ENCODE measurements at places on chromosomes 3 and 15.
A peak's percentile ranks its signal among the peaks of the same experiment; 100 is the strongest.

DNA sequence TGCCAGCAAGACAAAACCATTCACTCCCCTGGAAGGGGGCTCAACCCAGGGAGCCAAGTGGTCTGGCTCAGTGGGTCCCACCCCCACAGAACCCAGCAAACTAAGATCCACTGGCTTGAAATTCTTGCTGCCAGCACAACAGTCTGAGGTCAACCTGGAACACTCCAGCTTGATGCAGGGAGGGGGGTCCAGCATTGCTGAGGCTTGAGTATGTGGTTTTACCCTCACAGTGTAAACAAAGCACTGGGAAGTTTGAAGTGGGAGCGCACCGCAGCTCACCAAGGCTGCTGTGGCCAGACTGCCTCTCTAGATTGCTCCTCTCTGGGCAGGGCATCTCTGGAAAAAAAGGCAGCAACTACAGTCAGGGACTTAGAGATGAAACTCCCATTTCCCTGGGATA, 81.7 kb downstream of the MSL2 start:
- DNase-seq: no peak

GRCh38 chr15:68783226-68784058, 37.3 kb downstream of the ANP32A start:
- peak; percentile 43 for DNase-seq

DNA sequence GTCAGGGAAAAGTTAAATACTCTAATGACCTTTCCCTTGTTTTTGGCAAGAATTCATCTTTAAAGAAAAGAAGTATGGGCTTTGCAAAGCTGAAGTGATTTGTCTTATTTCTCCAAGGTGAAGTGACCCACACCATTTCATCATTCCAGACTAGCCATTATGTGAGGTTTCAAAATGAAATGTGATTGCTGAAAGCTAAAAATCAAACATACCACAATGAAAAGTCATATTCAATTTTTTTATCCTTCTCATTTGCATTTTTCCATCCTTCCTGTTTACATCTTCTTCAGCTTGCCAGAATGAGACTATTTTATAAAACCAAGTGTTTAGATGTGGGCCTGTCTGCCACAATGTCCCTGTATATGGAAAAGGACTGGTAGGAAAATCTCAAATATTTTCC, 142.3 kb upstream of the STRIT1 start:
- no peak for DNase-seq

DNA sequence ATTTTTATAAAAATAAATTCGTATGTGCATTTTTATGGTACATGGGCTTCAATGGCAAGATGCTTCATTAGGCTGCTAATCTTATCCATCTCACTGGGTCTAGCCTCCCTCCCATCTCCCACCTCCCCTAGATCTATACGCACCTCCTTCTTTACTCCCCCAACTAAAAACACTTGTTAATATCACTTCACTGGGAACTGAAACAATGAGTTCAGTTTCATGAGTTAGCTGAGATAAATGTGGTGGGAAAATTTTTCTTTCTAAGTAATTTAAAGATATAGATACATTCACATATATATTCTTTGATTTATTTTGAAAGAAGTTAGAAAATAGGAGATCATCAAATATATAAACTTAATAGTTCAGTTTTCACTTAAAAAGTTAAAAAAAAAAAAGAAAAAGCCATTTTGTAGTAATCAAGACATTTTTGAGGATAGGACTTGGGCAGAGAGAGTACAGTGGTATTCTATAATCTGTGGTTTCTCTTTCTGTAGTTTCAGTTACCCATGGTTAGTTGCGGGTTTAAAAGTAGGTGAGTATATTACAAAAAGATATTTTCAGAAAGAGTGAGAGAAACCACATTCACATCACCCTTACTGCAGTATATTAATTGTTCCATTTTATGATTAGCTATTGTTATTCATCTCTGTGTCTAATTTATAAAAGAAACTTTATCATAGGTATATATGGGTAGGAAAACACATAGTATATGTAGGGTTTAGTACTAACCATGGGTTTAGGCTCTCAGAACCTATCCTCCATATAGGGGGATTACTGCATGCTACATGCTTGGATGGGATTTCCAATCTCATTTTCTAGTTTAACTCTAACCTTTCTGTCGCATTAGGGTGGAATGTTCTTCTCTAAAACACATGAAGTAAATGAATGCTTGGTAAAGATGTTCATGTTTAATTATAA, 316.0 kb upstream of the CBLB start:
- DNase-seq: no peak

- DNase-seq: no peak
These were observed 302.9 kb upstream of the DPPA4 start for GRCh38 chr3:109640146-109640652.

GRCh38 chr3:25536521-25537391, 108.7 kb downstream of the RARB start:
- no peak for DNase-seq
